ENCODE measurements at places on chromosomes 12 and 14.

DNA sequence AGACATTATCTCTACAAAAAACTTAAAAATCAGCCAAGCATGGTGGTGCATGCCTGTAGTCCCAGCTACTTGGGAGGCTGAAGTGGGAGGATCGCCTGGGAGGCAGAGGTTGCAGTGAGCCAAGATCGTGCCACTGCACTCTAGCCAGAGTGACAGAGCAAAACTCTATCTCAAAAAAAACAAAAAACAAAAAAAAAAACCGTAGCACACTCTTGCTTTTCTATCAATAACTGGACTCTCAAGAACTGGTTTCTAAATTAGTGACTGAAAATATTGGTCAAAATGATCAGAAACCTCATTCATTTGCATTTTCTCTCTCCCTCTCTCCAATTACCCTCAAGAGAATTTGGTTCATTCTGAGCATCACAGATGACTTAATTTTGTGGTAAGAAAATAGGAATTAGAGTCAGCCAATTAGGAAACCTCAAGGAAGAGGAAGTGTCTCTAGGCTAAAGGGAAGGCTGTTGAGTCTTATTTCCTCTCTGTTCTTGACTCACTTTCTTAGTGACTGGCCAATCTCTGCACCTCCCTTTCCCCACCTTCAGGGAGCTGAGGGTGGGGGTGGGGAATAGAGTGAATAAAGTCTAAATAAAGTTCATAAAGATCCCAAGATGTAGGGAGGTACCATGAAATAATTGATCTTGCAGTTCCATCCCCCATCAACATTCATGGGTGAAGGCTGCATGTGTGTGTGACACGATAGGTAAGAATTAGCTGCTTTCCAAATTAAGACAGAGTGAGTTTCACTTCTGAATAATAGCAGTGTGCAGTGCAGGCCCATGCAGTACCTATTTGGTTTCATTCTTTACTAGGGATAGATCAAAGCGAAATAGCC is 6.8 kb upstream of the PSMA6 start:
- peak; percentile 45 for DNase-seq

DNA sequence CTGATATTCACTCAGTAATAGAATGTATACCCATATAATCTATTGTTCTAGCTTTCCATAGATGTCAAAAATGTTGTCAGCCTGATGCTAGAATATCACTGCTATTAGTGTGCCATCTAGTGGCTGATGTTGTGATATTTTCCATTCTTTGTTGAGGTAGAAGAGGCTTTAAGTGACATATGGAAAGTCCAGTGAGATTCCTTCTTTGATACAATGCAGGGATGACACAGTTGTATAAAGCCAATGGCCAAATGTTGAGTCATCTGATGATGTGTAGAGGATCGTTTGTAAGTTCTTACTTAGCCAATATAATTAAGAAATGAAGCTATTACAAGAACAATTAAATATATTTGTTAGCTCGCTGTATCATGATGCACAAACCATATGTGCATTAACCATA is 58.1 kb upstream of the PCED1B start:
- no peak for DNase-seq

DNA sequence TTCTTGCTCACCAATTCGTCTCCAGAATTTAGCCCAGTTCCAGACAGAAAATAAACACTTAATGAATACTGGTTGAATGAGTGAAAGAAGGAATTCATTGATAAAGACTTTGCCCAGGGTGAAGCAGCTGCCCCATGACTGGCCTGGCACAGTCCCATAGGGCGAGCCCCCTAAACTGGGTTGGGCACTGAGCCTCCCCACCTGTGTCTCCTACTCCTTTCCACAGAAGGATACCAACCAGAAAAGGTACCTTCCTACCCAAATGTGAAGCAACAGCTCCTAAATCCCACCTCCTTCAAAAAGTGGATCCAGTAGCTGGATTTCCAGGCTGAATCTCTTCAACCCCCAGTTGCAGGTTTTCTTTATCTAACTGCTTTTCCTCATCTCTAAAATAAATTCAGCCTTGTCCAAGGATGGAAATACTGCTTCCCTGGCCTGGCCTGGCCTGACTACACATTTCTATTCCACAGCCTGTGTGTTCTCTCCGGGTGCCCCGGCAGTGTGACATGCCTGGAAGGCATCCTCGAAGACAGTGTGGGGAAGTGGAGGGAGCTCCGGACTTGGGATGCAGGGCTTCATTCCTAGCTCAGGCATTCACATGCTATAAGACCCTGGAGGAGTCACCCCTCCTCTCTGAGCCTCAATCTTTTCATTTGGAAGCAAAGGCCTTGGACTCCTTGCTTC is 7.6 kb downstream of the KRT3 start:
- no peak for DNase-seq

- no peak for DNase-seq
Observed at GRCh38 chr12:25266497-25266896, 15.8 kb upstream of the KRAS start.

GRCh38 chr12:49808686-49809380 is 19.4 kb downstream of the NCKAP5L start:
- no peak for DNase-seq

- DNase-seq = no peak
Observed at GRCh38 chr14:94953541-94954260, 183.8 kb upstream of the GSC start.

GRCh38 chr14:50619569-50620141 is 48.5 kb downstream of the SAV1 start:
- no peak for DNase-seq

GRCh38 chr14:27267876-27268275 is 670.0 kb upstream of the NOVA1 start:
- no peak for DNase-seq

DNA sequence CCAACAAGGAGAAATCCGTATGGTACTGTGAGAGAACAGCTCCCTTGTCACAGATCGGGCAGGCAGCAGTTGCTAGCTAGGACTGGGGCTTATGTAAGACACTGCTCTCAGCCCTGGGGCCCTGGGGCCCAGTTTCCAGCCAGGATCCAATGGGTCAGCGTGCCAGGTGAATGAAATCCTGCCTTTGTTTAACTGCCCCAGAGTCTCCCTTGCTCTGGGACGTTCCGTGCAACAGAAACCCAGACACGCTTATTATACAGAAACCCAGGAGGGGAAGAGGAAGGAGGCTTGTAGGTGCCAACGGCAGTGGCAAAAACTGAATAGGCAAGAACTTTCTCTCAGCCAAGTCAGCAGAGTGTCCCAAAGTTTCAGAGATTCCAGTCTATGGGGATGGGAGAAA is 110.6 kb downstream of the DIO2 start:
- no peak for DNase-seq

DNA sequence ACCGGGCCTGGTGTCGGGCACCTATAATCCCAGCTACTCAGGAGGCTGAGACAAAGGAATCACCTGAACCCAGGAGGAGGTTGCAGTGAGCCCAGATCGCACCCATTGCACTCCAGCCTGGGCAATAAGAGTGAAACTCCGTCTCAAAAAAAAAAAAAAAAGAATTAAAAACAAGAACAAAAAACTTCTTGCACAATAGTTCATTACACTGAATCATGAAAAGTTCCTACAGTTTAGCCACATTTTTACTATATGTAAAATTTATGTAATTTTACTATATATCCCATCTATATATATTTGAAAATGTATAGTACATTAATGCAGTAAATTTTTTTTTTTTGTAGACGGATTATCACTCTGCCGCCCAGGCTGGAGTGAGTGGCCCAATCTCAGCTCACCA is 4.6 kb downstream of the ATP5F1B start:
- DNase-seq = no peak

DNA sequence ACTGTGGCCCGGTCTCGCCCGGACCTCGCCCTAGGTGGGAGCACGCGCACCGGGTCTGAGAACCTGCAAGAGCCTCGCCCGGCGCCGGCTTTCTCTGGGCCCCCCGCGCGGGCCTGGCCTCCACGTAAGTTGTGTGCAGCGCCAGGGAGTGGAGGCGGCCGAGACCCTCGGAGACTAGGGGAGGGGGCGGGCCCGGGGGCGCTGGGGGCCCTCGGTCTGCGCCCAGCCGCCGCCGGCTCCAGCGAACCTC is 183 bp upstream of the PRMT8 start:
- DNase-seq = no peak

DNA sequence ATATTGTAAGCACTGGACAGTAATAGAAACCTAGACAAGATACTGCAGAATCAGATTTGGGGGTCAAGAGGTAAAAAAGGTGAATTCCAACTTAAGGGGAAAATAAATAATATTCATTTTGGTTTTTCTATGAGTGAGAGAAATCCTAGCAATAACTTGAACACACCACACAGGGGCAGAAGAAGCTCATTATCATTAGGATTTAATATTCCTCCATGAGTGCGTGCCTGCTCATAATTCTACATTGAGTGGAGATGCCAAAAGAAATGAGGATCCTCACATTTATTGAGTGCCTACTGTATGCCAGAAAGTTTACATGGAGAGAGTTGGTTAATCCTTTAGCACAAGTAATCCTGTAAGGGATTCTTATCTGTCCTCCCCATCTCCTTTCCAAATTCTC is 40.5 kb upstream of the C14orf132 start:
- no peak for DNase-seq

- no peak for DNase-seq
Observed at GRCh38 chr14:101834800-101835547, 73.5 kb downstream of the PPP2R5C start.

DNA sequence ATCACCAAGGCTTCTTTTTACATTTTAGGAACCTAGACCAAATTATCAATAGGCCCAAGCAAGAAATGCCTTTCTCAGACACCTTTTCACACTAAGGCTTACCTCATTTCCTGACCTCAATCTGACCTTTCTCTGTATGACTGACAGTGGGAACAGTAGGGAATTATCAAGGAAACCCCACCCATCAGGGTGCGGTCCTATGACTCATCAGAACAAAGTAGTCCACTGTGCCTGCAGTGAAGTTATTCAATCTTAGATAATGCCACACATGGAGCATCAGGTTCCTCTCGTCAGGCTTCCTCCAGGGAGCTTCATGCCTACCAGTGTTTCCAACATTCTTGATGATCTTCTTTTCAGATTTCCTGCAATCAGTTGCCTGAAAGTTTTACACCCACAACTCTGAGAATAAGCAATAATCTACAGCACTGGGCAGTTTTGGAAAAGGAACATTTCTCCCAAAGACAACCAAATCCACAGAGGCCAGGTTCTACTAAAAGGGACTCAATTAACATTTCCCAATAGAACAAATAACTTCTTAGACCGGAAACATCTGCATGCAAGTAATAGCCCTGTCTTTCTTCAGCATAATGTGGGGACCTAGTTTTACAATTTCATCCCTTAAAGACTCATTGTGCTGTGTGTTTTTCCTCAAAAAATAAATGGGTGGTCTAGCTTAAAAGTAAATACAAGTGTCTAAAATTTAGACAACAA is 35.9 kb upstream of the TMTC2 start:
- peak; percentile 9 for DNase-seq

GRCh38 chr12:29562110-29562804 is 64.8 kb upstream of the OVCH1 start:
- DNase-seq = no peak

DNA sequence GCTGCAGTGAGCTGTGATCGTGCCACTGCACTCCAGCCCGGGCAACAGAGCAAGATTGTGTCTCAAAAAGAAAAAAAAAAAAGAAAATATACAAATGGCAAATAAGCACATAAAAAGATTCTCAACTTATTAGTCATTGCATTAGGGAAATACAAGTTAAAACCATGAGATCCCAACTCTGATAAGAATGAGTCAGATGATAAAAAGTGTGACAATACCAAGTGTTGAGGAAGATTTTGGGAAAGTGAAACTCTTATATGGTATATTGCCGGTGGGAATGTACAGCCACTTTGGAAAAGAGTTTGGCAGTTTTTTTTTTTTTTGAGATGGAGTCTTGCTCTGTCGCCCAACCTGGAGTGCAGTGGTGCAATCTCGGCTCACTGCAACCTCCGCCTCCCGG is 7.6 kb upstream of the PRPF40B start:
- DNase-seq = no peak

DNA sequence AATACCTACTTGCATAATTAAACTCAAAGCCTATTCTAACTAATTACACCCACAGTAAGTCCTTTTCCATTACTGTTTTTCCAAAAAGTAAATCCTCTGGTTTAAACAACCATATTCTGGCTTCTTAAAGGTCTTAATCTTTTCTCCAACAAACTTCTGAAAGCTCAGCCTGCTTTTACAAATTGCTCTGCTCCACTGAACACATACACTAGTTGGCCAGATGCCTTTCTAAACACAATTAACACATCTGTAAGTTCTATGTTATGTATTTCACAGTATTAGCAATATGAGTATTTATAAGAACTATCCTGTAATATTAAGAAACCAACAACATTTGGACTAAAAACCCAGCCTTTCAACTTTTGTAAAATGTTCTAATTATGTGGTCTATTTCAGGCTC is 30.1 kb downstream of the PTPRB start:
- DNase-seq = no peak

DNA sequence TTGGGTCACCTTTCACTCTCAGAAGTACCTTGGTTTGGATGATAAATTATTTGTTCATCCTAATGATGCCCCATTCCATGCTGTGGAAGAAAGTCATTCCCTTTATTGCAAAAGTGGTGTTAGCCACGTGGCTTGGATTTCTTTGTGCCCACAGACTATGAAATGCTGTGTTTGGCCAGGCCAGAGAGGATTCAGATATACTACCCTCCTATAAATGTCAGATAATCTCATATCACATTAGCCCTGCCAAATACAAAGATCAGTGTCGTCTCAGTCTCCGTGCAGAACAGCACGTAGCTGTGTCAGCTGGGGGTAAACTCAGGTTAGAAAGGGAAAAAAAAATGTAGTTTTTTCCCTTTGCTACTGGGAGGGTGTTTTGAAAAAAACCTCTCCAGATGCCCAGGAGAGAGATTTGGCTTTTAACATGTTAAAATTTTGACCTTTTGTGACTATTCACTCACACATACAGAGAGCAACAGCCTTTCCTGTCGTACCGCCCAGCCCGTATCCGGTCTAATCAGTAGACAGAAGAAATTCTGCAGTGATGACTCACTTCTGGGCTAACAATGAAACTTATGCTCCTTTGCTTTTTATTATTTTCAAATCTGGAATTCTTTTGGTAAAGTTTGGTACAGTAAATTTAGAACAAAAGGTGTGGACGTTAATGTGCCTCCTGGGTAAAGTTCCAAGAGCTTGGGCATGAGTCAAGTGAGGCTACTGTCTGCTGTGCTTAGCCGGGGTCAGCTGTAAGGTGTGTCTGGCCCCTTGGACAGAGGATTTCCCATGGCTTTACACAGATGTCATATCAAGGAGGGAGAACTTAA is 8.5 kb upstream of the PTPRB start:
- DNase-seq = peak; percentile 7

DNA sequence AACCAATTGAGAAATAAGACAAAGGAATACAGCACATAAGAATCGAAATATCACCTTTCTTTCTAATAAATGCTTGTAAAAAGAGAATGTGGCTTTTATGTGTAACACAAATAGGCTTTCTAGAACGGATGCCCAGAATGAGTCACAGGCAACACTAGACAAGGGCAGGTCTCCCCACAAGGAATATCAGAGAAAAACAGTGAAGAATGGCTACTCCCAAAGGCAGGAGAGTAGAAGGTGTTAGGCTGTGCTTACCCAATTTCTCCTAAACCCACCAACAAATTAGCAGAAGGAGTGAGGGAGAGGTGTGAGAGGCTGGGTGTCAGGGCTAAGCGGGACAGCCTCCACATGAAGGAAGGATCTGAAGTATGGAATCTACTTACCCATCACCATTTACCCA is 55.2 kb downstream of the GALNT4 start:
- peak; percentile 24 for DNase-seq

GRCh38 chr12:643475-644302 is 19.6 kb downstream of the NINJ2 start:
- DNase-seq = peak; percentile 46

Data from stimulated activated CD4-positive, alpha-beta T cell treated with anti-CD3 and anti-CD28 coated beads, Interleukin-15, amount 100 ng/mL, for 24 hours (primary cell).